Lower leg skin (tissue), 4 donors: ENCODE measurements at places on chromosomes 12 and 14.

- no peak for DNase-seq
Measured at GRCh38 chr12:78164154-78164553, 333.5 kb downstream of the NAV3 start.

GRCh38 chr14:41654196-41654595 is 47.5 kb downstream of the LRFN5 start:
- DNase-seq, result no peak

GRCh38 chr14:36059531-36059930 is 117.0 kb downstream of the PTCSC3 start:
- no peak for DNase-seq

DNA sequence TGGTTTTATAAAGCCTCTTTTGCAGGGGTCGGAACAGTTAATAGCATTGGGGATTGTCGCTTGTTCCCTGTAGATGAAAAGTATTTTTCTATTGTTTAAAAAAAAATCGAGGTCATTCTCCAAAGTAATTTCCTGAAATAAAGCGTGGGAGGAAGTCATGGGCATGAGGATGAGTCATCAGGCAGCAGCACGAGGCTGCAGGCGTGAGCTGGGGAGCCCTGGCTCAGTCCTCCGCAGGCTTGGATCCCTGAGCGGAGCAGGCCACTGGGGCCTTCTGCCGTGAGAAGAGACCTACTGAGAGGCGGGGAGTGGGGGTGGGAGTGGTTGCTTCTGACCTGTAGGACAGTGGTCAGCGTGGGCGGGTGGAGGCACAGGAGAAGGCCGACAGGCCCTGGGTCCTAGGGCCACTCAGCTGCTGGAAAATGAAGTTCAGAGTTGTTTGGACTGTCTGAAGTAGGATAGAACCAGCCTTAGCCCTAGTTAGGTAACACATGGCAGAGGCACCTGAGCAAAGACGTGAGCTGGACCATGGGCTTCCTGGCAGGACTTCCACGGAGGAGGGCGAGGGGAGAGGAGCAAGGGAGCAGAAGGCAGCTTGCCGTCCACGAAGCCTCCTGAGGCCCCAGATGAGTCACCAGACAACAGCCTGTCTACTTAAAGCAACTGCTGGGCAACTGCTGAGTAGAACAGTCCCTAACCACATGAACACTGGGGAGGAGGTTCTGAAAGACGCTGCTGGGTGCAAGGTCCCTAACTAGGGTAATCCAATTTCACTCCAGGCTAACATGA is 21.1 kb upstream of the LGALS3 start:
- peak; percentile 97 for DNase-seq

- no peak for DNase-seq
Measured at GRCh38 chr14:74313601-74314000, 10.9 kb upstream of the ABCD4 start.

DNA sequence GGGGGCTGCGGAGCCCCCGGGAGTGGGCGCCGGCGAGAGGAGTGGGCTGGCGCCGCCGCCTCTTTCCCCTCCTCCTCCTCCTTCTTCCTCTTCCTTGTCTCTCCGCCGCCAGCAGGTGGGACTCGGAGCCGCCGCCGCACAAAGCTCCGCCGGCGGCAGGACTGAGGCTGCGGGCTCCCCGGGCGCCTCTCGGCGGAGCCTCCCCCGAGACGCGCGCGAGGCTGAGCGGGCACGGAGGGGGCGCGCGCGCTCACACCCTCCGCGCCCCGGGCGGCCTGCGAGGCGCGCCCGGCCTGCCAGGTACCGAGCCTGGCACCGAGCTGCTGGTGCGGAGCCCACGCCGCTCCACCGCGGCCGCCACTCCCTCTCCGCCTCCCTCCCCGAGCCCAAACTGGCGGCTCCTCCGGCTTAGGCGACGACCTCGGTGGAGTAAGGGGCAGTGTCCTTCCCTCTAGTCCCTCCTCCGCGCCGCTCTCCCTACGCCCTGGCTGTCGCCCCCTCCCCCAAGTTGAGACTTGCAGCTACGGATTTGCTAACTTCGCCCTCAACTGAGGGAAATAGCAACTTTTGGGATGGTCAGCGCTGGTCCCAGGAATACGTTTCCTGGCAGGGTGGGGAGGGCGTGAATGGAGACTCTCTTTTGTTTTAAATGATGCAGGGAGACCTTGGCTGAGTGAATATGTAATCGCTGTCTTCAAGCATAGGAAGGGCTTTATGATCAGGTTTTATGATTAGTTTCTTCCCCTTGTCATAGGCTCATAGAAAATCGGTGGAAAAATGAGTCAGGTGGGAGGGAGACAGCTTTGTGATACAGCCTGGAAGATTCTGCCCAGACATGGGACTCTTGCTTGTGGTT is 199.5 kb upstream of the CAND1 start:
- no peak for DNase-seq

DNA sequence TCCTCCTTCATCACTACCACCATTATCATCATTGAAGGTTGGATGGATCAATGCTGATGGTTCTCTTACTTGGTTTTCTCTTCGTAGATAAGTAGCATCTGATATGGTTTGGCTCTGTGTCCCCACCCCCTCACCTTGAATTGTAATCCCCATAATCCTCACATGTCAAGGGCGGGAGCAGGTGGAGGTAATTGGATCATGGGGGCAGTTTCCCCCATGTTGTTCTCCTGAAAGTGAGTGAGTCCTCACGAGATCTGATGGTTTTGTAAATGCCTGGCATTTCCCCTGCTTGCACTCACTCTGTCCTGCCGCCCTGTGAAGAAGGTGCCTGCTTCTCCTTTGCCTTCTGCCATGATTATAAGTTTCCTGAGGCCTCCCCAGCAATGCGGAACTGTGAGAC is 172.4 kb upstream of the PWP1 start:
- DNase-seq, result no peak

DNA sequence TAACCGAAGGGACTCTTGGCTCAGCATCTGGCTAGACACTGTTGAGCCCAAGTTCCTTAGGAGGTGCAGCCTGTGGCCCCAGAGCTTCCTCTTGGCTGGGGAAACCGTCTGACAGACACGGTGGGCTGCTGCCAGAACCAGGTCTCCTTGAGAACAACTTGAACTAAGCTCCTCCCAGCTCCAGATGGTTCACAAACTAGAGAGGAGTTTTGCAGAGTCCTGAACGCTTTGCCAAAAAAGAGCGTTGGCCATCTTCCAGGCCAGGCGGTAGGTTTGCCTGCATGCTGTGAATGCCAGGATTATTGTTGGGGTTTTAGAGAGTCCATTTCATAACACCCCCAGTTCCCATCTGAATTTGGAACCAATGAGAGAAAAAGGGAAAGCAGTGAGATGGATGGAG is 399.8 kb downstream of the RGS6 start:
- no peak for DNase-seq

DNA sequence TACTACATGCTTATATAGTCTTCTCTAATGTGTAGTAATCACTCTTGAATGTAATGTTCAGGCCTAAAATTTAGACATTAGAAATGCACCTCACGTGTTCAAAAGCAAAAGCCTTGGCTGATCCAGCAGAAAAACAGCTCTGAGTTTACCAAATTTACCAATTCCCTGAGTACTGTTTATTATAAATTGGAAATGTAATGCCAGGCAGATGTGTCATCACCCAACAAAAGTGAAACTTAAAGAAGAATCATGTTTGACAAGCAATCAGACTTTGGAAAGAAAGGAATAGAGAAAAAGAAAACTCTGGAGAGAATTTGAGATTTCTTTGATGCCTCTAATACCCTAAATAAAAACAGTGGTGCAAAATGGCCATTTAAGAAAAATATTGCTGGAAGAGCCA is 26.5 kb upstream of the STRAP start:
- DNase-seq, result no peak

DNA sequence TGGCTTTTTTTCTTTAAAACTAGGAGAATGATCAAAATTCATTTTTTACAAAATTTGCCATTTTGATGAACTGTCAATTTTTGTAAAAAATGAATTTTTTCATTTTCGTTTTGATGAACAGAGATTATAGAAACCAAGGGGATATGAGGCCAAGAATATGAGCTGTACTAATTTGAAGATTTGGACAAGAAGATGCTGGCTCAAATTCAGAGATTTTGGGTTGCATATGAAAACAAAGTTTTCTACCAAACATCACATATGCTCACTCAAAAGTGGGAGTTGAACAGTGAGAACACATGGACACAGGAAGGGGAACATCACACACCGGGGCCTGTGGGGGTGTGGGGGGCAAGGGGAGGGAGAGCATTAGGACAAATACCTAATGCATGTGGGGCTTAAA is 230.7 kb downstream of the SNAPC1 start:
- no peak for DNase-seq

- DNase-seq, result no peak
Measured at GRCh38 chr14:45949479-45949878, 696.5 kb upstream of the MIS18BP1 start.

DNA sequence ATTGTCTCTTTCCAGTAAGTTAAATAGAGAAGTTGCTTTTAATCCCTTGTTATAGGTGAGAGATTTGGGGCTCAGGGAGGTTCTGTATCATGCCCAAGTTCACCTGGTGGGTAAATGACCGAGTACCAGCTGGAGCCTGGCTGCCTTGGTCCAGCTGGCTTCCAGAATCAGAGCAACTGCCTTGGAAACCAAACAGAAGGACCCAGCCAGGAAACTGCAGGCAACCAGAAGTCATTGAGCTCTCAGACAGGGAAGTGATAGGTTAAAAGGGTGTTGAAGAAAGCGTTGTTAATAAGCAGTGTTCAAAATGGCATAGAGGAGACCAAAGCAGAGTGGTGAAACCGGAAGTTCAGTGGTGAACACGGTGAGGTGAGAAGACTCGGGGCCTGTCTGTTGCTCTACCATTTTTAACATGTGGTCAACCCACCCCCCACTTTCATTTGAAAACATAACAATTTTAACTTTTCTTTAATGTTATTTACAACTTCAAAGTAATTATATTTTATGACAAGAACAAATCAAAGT is 54.9 kb downstream of the PLEKHG7 start:
- no peak for DNase-seq

DNA sequence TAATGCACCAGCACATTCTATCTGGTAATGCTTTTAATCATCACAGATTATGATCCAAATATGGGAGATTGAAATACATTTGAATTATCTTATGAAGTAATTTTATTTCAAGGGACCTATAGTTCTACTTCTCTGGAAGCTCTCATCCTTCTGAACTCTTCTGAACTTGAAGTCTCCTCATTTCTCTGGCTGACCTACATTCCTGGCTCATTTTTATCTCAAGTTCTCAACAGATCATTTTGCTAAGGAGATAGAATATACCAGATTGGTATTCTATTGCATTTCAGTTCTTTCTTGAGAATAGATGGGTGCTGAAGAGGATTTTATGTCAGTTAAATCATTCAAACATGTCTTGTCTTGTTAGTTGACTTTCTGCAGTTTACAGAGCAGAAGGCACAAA is 7.9 kb downstream of the HMGA2 start:
- no peak for DNase-seq

- peak; percentile 92 for DNase-seq
Measured at GRCh38 chr12:119180380-119181040, 1.8 kb downstream of the HSPB8 start.

DNA sequence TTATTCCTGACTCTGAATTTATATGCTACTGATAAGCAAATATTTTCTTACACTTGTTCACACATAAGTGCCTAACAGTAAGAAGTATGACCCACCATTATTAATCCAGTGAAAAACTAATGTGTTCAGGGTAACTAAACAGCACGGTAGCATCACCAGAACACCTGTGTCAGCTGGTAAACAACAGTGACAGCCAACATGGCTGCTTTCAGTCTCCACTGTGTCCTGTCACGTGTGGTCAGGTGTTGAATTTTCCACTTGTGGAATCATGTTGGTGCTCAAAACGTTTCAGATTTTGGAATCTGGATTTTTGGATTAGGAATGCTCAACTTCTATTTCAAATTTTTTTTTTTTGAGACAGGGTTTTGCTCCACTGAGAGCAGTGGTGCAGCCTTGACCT is 14.3 kb upstream of the ATP23 start:
- DNase-seq, result no peak

DNA sequence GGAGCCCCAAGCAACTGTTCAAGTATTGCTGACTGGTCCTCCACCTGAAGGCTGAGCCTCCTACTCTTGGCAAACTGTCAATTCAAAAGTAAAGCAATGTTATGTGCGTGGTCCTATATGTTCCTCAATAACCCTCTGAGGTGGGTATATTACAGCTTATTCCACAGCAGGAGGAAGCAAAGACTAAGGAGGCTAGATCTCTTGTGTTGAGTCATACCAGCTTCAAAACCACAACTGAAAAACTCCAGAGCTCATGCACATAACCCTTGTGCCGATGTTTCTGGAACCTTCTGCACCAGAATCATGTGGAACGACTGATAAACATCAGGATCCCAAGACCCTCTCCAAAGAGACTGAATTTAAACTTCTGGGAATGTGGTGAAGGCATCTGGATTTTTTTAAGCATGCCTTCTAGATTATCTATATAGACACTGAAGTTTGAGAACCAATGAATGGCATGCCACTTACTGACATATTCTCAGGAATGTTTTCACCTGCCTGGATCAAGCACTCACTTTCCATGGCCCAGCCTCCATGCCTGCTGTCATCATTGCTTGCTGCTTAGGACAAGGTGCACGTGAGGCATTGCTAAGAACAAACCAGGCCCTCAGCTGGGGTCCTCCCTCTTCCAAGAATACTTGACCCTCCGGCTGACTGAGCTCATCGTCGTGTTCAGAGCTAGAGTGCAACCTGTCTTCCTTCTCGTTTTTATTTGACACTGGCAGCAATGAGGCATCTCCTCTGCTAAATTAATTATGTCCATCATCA is 194.7 kb downstream of the BCL11B start:
- DNase-seq, result no peak

- no peak for DNase-seq
Measured at GRCh38 chr12:95593266-95593871, 42.1 kb upstream of the USP44 start.
